Stimulated activated CD4-positive, alpha-beta T cell treated with anti-CD3 and anti-CD28 coated beads, Interleukin-1b, Interleukin-23, amount 100 ng/mL, for 1 hour (primary cell): ENCODE measurements at places on chromosomes 4 and X.

DNA sequence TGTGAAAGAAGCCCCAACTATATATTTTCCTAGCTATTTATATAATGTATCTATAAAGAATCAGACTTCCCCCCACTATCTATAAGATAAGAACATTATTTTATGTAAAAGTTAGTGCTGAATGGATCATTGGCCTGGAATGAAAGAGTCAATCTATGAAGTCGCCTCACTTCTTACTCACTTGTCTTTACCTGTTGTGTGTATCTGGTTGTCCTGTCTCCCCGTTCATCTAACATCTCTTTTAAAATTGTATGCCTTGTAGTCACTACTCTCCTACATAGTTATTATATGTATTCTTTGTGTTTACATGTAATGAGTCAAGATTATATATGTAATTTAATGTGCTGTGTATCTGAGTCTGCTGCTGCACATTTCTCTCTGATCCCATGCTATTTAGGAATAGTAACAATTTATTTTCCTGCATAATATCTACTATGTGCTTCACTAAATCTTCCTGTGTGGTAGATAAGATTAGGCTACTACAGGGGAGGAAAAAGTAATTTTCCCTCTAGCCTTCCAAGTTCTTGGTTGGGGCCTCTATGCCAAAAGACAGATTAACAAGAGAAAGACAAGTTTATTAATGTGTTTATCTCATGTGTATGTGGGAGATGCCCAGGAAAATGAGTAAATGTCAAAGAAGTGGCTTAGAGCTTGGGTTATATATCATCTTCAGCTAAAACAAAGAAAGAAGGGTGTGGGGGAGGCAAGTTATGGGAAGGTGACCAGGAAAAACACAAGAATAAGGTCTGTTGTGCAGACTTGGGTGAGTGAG is 77.6 kb upstream of the FRMPD4 start:
- DNase-seq = no peak

- no peak for DNase-seq
Measured at GRCh38 chrX:103999234-103999633, 14.3 kb downstream of the H2BW1 start.

DNA sequence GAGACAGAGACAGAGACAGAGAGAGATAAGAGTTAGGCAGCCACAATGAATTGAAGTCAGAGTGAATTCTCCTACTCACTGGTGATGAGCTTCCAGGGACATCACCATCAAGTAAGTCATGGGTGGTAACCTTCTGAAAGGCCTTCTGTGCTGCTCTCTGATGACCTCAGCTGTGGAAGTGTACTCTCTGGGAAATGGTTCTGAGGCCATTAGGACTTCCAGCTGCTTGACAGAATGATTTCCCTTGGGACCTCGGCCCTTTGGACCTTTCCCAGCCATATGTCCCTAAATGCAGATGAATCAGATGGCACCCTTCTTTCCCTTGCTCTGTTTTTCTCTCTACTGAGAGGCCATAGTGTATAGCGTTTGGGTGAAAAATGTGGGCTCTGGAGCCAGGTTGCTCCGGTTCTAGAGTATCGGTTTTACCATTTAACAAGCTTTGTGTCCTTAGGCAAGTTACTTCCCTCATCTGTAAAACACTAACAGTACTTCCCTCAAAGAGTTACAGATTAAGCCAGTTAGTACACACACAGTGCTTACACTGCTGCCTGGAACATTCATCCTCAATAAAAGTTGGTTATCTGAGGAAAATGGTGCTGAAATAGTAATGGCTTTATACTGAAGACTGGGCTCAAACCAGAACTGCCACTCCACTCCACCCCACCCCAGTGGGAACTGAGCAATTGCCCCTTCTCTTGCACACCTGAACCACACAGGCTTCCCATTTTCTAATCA is 7.6 kb downstream of the SEPTIN11 start:
- no peak for DNase-seq

DNA sequence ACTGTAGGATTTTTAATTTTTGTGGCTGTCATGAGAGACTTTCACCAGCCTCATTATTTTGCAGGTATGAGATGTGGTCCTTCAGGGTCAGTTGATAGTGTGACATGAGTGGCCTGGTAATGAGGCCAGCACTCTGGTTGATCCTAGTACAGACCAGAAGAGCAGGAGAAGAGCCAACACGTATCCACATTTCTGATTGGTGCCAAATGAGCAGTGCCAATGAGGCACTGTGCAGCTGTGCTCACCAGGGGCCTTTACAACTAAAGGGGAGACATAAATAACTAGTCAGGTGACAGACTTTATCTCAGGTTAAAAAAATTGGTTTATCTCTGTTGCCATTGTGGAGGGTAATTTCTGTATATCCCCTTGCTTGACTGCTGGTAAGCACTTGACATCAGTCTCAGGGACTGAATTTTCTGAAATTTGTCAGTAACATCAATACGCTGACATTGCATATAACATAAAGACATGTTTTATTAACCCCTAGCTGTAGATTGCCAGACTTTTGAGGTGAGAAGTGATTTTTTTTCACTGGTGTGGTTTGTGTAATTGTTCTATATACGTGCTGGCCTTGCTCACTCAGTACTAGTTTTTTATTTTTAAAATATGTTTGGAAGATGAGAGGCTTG is 101.2 kb downstream of the AFF1 start:
- DNase-seq = no peak

GRCh38 chr4:30073011-30073710 is 647.0 kb upstream of the PCDH7 start:
- no peak for DNase-seq

DNA sequence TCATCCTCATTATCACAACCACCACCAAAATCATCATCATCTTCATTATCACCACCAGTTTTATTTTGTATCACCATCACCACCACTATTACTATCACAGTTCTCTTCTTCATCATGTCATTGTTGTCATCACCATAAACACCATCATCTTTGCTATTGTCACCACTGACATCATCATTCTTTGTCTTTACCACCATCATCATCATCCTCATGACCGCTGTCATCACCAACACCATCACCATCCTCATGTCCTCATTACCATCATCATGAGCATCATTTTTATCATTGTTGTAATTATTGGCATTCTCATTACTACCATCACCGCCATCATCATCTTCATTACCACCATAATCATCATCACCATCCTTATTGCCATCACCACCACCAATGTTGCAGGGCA is 31.4 kb downstream of the EVC start:
- DNase-seq = no peak

DNA sequence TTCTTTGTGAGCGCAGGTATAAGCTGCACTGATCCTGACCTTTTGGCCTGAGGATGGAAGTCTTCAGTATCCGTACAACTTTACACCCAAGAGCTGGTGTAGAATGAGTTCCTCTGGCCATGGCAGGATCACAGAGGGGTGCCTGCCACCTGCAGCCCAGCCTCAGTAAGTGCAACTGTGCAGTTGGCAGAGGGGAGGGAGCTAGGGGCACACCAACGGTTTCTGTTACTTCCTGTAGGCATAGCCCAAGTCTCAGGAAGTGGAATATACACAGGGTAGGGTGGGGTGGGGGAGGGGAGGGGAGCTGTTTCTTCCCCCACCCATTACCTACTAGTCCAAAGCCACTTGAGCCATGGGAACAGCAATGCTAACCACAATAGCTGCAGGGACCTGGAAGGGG is 85.4 kb upstream of the GBA3 start:
- DNase-seq = no peak

GRCh38 chr4:100348473-100348872 is 158.2 kb upstream of the DDIT4L start:
- DNase-seq = no peak

DNA sequence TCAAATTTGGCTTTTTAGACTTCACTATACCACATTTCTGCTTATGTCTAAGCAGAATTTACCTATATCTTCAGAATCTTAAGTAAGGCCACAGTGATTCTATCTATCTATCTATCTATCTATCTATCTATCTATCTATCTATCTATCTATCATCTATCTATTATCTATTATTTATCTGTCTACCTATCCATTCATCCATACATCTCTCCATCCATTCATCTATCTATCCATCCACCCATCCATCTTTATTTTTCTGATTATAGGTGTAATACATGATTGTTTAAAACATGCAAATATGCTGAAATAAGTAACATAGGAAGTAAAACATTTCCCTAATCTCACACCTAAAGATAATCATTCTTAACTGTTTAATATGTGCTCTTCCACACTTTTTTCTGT is 18.8 kb downstream of the ADGRG4 start:
- DNase-seq = no peak

DNA sequence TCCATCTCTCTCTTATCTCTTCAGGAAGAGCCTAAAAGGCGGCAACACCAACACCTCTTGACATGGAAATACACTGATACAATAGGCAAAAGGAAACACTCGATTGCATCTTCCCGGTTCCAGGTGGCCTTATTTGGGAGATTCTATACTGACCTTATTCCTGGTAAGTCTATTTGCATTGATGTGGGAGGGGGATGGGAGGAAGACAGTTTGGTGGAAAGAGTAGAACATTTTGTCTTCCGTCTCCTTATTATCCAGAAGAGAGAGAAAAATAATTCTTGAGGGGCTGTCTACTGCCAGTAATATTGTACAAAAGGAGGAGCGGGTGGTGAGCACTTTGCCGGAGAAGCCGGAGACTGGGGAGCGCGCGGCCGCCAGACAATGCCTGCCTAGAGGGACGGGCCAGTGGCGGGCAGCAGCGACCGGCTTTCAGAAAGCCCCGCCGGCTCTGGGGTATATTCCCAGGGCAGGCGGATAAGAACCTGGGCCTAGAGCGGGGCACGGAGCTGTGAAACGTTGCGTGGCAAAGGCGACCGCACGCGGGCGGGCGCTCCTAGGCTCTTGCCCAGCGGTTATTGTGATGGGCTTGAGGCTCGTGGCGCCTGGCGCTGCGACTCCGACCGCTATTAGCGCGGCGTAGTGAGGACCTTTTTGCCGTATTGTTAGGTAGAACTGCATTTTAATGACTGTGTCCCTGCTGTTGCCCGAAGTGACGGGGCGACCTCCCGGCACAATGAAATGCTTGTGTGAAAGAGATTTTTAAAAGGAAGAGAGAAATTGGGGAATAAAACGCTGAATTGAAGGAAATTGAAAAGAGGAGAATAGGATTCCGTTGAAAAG is 518 bp downstream of the PRDM8 start:
- DNase-seq = no peak

DNA sequence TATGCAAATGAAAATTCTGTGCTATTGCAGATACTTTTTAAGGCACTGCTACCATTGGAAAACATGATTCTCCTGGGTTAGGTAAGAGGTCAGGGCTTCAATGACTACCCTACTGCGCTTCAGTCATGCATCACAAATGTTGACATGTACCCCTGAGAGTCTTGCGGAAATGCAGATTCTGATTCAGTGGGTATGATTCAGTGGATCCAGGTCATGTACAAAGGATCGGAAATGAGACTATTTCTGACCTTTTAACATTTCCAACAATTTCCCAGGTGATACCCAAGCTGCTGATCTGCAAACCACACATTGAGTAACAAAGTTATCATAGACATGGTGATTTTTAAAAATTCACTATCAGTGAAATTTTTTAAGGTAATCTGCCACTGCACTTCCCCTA is 62.6 kb downstream of the DDX53 start:
- DNase-seq = no peak
